ENCODE measurements at places on chromosomes 2 and 18. TPM values are rescaled to one million over a fixed set of nuclear protein-coding genes. Genes with fewer than 3 reads are reported as not detected.

TUBA3E gene
- not detected for total RNA-seq

SLC4A5 gene
- total RNA-seq, result not detected

ANKRD39 gene
- 21.5 TPM for total RNA-seq

GPR75 gene
- total RNA-seq, result 2.3 TPM

HPCAL1 gene
- total RNA-seq, result 60.3 TPM

CCDC121 gene
- total RNA-seq, result 2.9 TPM

FSIP2 gene
- not detected for total RNA-seq

AUP1 gene
- total RNA-seq, result 151 TPM

DNA sequence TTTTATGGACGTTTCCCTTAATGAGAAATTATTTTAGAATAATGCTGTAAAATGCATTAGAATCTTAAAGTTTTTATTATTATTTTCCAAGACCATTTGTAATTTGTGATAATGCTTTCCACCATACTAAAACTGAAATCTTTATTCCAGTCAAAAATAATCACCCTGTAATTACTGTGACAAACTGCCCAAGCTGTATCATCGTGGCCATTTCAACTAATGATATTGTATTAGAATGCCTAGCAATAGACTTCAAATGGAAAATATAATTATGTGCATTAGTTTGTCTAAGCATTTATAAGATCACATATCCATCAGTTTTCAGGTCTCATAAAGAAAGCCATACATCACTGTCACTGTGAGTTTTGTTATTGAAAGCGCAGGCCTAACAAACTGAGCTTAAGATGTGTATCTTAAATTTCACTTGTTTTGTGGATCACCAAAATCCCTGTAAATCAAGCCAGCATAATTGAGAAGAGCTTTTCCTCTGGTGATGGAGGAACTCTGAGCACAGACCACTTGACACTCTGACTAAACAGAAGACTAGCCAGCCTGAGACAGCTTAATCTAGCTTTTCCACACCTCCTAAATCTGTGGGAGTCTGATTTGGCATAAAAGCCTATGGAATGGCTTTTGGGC is 1312.2 kb upstream of the ACVR2A start:
- no peak for DNase-seq

DNA sequence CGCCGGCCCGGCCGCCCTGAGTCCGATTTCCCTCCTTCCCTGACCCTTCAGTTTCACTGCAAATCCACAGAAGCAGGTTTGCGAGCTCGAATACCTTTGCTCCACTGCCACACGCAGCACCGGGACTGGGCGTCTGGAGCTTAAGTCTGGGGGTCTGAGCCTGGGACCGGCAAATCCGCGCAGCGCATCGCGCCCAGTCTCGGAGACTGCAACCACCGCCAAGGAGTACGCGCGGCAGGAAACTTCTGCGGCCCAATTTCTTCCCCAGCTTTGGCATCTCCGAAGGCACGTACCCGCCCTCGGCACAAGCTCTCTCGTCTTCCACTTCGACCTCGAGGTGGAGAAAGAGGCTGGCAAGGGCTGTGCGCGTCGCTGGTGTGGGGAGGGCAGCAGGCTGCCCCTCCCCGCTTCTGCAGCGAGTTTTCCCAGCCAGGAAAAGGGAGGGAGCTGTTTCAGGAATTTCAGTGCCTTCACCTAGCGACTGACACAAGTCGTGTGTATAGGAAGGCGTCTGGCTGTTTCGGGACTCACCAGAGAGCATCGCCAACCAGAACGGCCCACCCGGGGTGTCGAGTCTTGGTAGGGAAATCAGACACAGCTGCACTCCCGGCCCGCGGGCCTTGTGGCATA is 4.6 kb downstream of the SIX2 start:
- no peak for DNase-seq

GRCh38 chr2:62785810-62786597 is 80.5 kb downstream of the EHBP1 start:
- DNase-seq, result no peak

GRCh38 chr18:2002604-2003003 is 568.7 kb downstream of the METTL4 start:
- no peak for DNase-seq

DNA sequence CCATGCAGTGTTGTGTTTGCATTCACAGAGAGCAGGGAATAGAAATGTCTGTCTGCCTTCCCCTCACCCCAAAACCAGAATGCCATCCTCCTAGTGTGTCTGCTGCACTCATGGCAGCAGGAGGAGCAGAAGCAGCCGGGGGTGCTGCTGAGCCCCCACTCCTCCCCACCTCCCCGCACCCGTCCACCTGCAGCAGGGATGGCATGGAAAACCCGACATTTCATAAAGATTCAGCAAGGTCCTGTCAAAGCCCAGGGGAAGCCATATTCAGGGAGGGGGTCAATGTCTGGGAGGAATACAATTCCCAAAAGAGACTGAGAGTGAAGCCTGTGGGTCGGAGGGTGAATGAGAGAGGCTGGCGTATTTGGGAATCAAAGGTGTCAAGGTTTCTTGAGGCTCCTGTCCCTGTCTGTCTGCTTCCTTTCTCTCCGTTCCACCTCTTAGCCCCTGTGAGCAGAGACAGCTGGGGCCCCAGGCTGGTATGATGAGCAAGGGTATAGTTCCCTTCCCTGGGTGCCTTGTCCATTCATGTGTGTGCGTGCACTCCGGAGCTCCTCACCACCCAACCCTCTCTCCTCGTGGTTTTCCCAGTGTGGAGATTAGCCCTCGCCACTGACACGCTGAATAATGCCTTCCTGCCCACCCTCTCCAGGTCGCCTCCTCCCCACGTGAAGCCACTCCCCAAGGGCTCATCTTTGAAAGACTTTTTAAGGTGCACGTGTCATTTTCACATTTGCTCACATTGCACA is 133.5 kb upstream of the ZNF236 start:
- no peak for DNase-seq

GRCh38 chr2:37396890-37397565 is 52.6 kb downstream of the QPCT start:
- DNase-seq, result no peak

DNA sequence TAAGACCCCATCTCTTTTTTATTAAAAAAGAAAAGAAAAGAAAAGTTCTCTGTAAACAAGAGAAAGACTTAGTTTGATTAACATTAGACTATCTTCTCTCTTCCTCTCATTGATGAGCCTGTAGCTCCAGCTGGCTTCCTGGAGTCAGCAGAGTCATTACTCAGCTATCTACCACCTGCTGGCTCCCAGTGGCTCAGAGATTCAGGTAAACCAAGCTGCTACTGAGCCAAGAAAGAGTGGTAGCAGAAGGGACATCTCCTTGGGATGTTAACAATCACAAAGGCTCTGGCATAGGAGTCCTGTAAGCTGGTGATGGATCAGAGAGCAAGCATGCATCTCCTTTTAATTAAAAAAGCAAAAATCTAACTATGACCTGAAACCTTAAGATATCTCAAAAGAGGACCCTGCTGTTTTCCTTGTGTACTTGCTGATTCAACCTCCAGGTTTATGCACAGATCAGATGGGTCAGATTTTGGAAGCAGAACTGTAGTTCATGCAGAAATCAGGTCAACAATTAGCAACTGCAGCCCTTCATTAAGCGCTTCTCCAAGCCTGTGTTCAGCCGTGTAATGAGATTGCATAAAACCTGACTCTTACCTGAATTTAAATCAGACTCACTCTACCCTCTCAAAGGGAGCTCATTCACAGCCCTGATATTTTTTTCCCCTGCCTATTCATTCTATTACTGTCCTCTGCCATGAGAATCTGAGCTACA is 225.8 kb downstream of the RNF152 start:
- DNase-seq, result no peak

GRCh38 chr2:157470321-157470720 is 26.4 kb upstream of the CYTIP start:
- no peak for DNase-seq

GRCh38 chr18:25289001-25289631 is 62.9 kb downstream of the ZNF521 start:
- no peak for DNase-seq

DNA sequence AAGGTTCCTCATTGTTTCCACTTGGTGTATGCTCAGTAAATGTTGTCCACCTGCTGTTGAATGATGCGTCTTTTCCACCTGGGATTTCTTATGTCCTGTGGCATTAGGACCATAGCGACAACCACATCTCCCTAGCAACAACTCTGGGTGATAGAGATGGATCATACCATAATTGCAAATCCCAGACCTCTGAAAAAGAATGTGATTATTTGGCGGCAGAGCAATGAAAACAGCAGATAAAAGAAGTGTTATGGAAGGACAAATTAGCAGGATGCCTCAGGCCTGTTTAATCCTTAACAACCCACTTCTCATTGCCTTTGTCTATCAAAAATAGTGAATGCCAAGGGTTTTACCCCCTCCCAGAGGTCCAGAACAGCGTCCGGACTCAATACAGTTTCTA is 278.9 kb downstream of the TSN start:
- DNase-seq, result no peak

DNA sequence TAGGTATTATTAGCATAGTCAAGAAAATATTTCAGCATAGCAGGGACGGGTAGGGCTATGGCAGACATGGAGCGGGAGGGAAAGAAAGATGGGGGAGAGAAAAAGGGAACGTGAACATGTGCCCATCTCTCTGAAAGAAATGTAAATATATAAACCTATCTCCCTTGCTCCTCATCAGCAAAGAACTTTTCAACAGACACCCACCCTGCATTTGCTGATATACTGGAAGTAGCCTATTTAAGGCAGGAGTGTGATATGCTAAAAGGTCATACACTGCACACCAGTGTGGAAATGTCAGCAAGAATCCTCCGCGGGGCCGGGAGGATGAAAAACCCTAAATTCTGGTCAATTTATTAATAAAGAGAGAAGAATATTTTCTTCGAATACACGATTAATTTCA is 1.7 kb downstream of the MBOAT2 start:
- no peak for DNase-seq

DNA sequence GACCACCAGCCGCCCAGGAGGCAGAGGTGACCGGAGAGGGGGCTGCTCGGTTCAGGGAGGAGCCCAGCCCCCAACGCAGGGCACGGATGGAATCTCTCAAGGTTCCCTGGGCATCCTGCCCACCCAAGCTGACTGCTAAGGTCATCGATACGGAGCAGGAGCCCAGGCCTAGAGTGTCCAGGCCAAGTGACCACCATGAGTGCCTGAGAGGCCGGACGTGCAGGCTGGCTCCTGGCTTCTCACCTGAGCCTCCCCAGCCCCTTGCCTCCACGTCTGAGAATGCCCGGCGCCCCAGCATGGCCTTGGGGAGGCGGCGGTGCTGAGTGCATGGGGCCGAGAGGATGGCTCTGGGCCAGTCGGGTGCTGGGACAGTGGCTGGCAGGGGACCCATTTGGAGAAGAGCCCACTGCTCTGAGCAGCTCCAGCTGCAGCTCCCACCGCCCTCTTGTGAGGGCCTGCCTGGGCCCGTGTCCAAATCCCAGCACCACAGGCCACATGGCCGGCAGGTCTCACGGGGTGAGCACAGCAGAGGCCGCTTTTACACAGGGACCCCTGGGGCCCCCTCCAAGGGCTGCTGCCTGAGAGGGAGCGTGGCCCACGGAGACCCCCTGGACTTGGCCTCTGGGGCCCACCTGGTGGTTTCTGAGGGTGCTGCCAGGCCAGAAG is 102.8 kb upstream of the CTDP1 start:
- no peak for DNase-seq

DNA sequence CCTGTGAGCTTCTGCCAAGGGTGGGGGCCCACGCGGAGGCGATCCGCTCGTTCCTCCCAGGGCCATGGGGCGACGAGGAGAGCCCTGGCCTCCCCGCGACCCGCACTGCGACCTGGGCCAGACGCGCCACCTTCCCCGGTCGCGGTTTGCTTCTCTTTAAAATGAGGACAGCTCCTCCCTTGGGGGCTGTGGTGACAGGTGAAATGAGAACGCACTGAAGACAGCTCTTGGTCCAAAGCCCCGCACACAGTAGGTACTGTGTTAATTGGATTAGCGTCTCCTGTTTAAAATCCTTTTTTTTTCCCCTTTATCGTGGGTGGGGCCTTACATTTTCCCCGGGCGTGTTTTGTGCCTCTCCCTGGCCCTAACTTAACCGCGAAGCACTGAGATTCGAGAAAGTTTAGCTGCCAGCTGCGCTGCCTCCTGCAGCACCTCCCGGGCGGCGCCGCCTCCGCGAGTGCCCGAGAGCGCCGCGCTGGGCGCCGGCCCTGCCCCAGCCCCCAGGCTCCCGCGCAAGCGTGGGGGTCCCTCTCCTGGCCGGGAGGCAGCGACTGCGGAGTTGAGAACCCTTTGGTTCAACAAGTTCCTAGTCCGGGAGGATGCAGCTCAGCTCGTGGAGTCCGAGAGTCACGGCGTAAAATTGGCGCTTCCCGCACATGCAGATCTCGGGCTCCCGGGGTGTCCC is 1.1 kb downstream of the HPCAL1 start:
- no peak for DNase-seq

DNA sequence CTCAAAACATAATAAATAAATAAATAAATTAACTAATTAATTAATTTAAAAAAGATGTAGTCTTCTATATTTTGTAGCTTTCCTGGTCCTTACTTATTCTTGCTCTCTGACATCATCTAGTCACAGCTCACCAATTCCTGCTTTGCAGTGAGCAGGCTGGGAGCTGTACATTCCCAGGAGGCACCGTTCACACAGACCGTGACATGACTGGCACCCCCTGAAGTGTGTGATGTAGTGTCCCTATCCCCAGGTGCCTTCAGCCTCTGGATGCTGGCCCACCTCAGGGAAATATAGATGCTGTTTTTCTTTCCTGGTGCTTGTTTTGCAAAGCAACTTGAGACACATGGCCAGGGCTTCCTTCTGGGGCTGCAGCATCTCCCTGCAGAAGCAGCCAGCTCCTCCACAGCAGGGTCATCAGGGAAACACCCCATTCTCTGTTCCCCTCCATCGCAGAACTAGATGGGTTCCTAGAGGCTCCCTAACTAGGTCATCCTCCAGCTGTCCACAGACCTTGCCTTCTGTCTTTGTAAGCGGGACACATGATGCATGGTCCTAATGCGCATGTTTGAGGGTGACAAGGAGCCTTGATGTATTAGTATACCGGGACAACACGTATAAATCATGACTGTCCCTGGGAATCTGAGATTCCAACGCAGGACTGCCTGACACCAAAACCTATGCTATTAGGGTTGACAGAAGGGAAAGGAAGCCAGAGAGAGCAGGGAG is 76.4 kb downstream of the RHOB start:
- DNase-seq, result no peak

DNA sequence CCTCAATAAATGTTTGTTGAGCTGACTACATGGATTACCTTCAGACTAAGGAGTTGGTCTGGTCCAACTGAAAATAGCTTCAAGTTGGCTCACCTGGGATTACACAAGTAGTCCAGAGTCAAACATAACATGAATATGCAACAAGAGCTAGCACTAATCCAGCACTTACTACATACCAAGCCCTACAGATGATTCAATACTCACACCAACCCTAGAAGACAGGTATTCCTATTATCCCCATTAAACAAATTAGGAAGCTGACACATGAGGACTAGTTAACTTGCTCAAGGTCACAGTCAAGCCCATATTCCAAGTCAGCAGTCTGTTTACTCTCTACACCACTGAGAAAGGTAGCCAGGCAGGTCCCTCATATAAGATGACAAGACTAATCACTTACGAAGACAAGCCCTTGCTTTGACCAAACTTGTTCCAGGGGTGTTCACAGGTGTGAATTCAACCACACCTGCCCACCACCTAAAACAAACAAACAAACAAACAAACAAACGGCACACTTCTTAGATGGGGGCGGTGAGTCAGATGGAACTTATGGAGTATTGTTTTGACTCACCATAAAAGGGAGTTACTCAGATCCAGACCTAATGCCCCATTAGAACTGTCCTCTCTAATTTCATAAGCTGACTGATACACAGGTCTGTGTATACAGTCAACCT is 29.1 kb downstream of the TMEM131 start:
- no peak for DNase-seq

- DNase-seq, result no peak
Measured at GRCh38 chr2:219175928-219176817, 552 bp downstream of the CNPPD1 start.
